ENCODE measurements at places on chromosomes 16 and 17.

GRCh38 chr16:84299734-84300440, 5.2 kb downstream of the WFDC1 start:
- DNase-seq = no peak

DNA sequence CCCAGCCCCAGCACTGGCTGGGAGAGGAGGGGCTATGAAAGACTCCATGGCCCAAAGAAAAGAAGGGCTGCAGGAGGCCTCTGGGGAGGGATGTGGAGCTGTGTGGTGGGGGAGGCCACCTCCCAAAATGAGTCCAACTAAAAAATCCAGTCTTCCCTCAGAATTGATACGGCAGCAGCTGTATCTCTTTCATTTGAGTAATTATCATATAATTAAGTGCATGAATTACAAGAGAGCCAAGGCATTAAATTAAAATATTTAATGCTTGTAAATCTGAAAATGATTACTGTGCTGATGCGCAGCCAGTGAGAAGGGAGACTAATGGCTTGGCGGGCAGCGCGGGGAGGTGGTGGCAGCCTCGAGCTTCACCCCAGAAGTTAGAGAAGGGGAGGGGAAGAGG, 192.8 kb downstream of the C16orf78 start:
- no peak for DNase-seq

DNA sequence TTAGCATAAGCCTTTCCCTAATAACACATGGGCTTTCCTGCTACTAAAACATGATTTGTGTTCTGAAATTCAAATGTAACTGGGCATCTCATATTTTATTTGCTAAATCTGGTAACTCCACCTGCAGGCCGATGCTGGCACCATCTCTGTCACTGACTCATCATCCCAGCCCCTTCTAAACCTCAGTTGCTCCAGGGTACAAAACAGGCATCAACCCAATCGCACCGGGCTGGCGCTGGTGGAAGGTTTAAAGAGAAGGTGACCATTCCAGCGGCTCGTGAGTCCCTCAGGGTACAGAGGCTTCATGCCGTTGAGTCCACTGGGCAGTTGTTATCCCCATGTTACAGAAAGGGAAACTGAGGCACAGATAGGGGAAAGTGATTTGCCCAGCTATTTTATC, 27.1 kb downstream of the PPL start:
- no peak for DNase-seq

DNA sequence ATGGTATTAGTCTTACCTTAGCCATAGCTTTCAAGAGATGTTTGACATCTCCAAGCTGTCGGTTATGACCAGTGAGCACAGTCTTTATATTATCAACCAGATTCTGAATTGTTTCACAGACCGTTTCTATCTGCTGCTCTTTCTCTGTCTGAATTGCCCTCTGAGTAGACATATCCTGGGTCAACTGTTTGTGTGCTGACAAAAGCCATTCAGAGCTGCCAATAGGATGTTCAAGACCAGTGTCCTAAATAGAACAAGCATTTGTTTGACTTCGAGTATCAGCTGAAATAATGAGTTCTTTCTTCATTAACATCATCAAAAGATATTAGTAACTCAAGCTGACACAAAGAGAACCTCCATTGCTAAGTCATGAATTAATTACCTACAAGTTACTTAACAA, 14.9 kb upstream of the ARL6IP1 start:
- no peak for DNase-seq

- no peak for DNase-seq
Measured at GRCh38 chr16:12449374-12449773, 354.3 kb downstream of the CPPED1 start.

- no peak for DNase-seq
Measured at GRCh38 chr17:64339516-64340490, 50.9 kb downstream of the PECAM1 start.

All from GM20000 (cell line).